GM12892 (cell line): ENCODE measurements at places on chromosomes 4 and X.

- no peak for DNase-seq
These were observed 171.5 kb upstream of the DIPK2B start for GRCh38 chrX:45372151-45372550.

DNA sequence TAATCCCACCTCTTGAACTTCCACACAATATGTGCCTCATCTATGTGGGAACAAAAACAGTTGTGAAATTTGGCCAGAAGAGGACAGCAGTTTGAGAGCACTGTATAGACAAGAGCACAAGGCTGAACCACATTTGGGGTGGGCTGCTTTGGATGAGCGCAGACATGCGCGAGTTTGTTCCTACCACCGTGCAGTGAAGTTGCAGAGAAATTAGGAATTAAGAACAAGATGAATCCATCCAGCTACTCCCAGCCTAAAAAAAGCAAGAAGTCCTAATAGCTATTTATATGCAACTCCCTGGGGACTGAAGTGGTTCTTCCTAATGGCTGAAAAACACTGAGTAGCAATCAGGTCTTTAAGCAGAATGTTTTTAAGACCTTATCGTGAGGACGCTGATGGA lies 1.0 kb downstream of the GAB3 start:
- DNase-seq: no peak

DNA sequence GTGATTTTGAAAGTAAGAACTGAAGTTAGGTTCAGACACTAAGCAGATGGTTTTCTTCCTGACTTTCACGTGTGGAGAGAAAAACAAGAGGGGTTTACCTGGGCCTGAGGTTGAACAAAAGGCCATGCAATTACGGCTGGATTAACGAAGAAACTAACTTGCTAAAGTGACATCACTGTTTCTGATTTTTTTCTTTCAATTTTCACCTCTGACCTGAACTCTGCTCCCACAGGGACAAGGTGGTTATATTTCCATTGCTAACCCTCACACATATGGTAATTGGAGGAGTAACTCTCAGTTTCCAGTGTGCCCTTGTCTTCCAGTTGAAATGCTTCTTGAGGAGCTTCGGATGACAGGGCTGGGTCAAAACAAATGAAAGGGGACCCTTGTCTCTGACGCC lies 38.0 kb downstream of the MSN start:
- no peak for DNase-seq

DNA sequence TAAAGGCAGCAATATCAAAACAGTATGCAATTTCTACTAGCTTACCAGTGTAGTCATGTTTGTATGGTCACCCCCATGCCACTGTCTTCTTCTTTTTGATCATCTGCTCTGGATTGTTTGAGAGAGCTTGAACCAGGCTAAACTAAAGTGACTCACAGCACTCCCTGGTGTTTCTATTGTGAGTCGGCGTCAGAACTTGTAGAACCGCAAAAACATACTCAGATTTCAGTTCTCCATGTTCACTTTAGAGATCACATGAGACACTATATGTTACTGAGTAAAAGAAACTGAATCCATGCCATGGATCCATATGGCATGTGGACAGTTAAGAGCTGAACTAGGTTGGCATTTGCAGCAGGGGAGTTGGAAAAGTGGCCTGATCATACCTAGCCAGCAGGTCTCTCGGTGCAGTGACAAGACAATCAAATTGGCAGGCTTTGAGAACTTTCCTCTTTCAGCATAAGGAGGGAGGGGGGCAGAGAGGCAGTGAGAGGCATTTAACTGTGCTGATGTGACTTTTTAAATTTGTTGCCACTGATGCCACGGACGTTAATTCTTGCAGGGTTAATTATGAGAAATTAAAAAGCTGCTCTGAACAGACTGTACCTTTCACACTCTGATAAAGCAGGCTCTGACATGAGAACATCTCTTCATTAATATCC lies 88.4 kb downstream of the AFF2 start:
- DNase-seq: no peak

GRCh38 chrX:24301060-24301459 lies 12.8 kb downstream of the SUPT20HL2 start:
- DNase-seq: no peak

DNA sequence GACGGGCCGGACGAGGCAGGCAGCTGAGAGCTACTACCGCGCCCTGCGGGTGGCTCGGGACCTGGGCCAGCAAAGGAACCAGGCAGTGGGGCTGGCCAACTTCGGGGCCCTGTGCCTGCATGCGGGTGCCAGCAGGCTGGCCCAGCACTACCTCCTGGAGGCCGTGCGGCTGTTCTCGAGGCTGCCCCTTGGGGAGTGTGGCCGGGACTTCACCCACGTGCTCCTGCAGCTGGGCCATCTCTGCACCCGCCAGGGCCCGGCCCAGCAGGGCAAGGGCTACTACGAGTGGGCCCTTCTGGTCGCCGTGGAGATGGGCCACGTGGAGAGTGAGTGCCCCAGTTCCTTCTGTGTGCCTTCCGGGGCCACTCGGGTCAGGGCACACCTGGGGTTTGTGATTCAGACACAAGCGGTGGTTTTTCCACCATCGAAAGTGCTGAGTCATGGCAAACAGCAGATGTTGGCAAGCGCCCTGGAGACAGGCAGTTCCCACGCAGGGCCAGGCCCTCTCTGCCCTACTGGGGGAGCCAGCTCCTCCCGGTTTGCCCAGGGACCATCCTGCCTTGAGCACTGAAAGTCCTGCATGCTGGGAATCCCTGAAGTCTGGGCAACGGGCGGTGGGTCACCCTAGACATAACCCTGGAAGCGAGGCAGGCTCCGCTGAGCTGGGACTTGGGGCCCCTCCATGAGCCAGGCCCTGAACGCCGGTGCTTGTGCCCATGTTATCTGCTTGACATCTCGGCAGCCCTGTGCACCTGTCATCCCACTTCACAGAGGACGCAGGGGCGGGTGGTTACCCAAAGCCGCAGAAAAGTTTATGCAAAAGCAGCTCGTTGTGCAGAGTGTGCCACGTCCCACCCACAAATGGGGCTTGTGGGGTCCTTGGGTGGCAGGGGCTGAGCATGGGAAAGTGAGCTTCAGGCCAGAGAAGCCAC lies 29.5 kb downstream of the SH3TC1 start:
- DNase-seq: peak; percentile 74

DNA sequence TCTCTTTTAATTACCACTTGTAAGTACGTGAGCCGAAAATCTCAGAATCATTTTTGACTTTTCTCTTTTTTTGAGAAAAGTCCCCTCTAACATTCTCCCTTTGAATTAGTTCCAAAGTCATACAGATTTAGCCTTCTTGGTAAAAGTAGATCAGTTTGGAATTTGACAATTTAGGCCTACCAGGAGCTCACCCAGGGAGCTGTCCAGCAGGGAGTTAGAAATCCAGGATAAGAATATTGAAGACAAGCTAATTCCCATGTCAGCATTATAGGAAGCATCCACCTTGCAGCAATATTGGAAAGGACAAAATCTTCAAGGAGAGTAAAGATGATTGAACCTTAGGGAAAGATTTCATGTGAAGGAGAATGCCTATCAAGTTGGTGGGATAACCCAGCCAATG lies 352.2 kb upstream of the CPEB2 start:
- DNase-seq: no peak

GRCh38 chrX:41009850-41010846 lies 75.1 kb upstream of the USP9X start:
- DNase-seq: peak; percentile 23

GRCh38 chr4:25043548-25043947 lies 12.8 kb upstream of the LGI2 start:
- DNase-seq: no peak

GRCh38 chr4:101237773-101238172 lies 109.6 kb downstream of the PPP3CA start:
- DNase-seq: no peak

DNA sequence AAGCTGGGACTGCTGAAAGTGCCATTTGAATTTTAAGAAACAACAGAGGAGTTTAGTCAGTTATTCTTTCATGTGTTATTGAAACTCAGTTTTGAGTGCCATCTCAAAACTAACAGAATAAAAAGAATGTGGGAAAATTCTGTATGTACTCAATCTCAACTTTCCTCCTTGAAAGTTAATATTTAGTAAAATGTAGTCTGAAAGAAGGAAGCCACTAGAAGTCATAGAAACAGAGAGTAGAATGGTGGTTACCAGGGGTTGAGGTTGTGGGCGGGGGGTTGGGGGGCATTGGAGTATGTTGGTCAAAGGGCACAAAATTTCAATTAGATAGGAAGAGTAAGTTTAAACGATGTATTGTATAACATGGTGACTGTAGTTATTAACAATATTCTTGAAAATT lies 628.3 kb upstream of the MAGEB2 start:
- DNase-seq: no peak

DNA sequence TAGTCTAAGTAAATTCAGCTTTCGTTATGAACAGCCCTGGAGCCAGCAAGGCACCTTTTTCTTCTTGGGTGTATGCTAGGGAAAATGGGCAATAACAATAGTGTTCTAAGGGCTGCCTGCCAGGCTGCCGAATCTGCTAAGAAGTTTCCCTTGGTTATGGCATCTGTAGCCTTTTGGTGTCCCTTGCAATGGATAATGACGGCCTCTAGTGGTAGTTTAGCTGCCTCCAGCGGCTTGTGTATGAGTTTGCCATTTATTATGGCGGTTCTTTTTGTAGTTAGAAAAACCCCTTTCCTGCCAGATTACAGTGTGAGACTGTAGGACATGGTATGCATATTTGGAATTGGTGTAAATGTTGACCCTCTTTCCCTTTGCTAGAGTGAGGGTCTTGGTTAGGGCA lies 78.9 kb upstream of the SPIN4 start:
- no peak for DNase-seq

GRCh38 chr4:81221303-81222081 lies 6.5 kb upstream of the PRKG2 start:
- DNase-seq: no peak

GRCh38 chrX:8346892-8347291 lies 117.7 kb upstream of the VCX3B start:
- no peak for DNase-seq
